ENCODE measurements at places on chromosomes 7 and 10.
A peak's percentile ranks its signal among the peaks of the same experiment; 100 is the strongest.

- DNase-seq, result no peak
Measured at GRCh38 chr10:121078036-121078435, 226.9 kb downstream of the WDR11 start.

DNA sequence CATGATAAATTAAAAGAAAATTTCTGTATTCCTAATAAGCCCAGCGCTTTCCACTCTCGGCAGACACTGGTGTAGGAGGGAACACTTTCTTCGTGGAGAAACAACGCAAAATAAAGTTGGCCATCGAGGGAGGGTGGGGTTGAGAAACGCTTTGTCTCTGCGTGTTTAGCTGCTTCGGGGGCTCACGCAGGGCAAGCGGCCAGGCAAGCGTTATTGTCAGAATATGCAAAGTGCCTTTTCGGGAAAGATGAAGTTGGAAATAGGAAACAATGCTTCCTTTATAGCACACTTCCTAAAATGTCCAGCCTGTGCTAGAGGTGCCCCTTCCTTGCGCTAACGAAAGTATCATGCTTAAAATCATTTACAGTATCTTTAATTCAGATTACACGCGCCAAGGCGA is 1.9 kb upstream of the EBF3 start:
- DNase-seq, result no peak

GRCh38 chr7:6338551-6339274 is 66.3 kb upstream of the CYTH3 start:
- DNase-seq, result no peak

DNA sequence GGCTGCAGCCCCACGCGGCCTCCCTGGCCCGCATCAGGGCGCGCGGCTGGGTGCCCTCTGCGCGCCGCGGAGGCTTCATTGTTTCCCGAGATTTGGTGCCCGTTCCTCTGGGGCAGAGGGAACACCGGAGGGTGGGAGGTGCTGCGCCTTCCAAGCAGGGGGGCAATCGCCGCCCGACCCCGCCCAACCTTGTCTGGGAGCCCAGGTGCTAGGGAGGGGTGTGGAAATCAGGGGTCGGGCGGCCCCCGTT is 1.0 kb upstream of the NRP1 start:
- DNase-seq, result no peak

DNA sequence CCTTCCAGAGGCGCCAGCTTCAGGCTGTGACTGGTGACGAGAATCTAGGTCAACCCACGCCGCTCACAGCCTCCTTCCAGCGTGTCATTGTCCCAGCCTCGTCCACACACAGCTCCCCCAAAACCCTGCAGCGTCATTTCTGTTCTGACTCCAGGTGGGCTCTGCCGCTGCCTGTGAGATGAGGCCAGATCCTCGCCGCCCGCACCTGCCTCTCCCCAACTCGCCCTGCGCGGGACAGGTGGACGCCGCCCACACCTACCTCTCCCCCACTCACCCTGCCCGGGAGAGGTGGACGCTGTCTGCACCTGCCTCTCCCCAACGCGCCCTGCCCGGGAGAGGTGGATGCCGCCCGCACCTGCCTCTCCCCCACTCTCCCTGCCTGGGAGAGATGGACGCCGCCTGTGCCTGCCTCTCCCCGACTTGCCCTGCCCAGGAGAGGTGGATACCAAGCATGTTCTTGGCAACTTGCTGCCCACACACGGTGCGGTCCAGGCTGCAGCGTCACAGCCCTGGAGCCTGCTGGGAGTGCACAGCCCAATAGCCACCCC is 32.0 kb upstream of the CFAP46 start:
- DNase-seq, result no peak

DNA sequence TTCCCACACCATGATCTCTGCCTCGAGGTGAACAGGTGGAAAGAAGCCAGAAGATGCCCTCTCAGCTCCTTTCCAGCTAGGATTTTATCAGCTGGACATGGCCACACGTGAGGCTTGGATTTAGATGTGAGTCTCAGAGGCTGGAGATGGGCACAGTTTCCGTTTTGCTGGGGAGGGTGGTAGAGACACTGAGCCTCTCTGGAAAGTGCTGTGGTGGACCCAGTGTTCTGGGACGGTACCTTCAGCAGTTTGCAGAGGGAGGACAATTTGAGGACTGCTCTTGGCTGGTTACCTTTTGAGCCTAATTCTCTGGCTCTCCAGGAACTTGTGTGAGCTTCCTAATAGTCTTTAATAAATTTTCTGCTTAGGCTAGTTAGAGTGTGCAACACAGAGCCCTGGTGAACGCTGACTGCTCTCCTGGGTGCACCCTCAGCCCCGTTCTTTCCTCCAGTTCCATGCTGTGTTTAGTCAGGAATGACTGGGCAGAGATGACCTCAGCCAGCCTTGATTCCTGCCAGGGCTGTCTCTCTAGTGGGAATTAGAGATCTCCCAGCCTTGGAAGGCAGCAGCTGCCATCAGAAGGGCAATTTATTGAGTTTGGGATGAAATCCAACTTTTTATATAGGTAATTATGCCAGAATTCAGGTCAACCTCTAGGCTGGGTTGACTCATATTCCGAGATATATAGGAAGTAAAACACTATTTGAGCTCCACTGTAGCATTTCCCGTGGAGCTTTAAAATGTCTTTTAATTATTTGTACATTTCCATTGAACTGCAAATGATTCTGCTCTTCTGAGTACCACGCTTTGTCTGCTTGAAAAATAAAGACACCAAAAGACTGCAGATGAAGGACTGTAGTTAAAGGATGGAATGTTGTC is 103.9 kb downstream of the GATA3 start:
- no peak for DNase-seq

GRCh38 chr10:18668026-18668425 is 8.8 kb downstream of the ARL5B start:
- DNase-seq, result no peak

GRCh38 chr10:73639286-73639685 is 2.0 kb downstream of the MYOZ1 start:
- no peak for DNase-seq

- DNase-seq, result peak; percentile 70
Measured at GRCh38 chr7:5677538-5678294, 103.7 kb downstream of the RNF216 start.

DNA sequence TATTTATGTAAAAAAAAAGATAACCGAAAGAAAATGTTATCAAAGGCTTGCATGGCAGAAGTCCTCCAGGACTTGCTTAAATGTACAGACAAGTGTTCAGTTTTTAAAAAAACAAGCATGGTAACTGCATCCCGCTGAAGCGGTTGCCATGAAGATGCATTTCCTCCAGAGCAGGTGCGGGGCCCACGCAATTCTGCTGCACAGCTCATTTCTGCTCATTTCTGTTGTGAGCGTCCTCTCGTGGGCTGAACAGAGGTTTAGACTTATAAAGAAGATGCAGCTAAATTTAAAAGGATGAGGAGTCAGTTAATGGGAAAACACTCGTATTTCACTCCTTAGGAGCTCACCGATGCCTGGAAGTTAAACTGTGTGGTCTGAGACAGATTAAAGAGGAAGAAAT is 247.6 kb downstream of the DNAJB6 start:
- peak; percentile 24 for DNase-seq

- DNase-seq, result peak; percentile 85
Measured at GRCh38 chr7:36677769-36678437, 46.4 kb downstream of the AOAH start.

DNA sequence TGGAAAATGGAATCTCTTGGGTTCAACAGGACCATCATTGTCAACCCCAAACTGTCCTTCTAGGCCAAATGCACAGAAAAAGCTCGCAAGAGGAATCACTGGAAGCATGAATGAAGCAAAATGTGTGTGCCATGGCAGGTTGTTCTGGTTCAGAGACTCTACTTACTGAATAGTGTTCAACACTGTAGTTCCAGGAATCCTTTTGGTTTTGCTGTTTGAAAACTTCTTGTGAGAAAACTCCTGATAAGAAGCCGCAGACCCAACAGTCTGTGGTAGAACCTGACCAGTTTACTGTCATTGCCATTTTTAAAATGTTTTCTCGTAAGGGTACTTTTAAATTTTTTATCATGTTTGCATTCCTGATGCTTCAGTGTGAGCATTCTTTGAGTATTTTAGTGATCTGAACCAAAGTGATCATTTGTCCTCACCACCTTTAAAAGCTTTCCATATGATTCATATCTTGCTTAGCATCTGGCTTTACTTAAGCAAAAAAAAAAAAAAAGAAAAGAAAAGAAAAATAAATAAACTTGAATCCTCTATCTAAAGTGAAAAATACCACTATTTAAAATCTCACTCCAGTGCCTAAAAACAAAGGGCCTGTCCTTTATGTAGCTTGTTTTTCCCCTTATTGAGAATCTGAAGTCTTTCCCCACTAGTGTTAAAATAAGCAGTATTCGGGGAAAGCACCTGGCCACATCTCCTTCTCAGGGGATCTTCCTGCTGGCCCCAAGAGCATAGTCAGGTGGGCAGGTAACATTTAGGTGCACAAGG is 92.4 kb downstream of the WNT2 start:
- no peak for DNase-seq

DNA sequence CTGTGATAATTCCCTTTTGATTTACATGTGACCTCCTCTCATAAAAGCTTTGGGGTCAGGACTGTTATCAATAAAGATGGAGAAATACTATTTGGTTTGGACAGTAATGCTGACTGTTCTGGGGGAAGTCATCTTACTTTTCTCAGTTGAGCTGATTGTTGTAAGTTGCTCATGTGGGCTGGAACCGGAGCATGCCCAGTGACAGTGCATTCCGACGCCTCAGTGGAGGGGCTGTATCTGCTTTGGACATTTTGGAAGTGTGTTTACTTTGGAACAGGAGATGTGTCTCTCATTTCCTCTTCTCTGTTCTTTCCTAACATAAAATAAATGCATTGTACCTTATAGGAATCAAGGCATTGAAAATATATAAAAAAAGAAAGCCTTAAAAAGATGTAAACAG is 30.1 kb downstream of the RBM33 start:
- DNase-seq, result no peak

- DNase-seq, result peak; percentile 61
Measured at GRCh38 chr7:30276203-30276900, 8.0 kb upstream of the ZNRF2 start.

DNA sequence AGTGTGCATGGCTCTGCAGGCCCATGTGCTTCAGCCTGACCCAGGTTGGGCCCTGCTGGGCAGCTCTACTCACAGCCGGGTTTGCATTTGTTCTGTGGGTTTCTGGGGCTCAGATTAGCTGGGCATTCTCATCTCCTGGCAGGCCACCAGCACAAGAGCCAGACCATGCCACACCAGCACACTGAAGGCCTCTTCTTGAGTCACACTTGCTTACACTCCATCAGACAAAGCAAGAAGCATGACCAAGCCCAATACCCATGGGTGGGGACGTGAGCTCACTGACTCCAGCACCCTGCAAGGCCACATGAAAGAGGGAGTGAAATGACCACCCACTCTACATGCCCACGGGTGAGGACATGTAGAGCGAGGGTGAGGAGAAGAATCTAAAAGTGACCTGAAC is 257.8 kb upstream of the PPP2R2D start:
- DNase-seq, result no peak

DNA sequence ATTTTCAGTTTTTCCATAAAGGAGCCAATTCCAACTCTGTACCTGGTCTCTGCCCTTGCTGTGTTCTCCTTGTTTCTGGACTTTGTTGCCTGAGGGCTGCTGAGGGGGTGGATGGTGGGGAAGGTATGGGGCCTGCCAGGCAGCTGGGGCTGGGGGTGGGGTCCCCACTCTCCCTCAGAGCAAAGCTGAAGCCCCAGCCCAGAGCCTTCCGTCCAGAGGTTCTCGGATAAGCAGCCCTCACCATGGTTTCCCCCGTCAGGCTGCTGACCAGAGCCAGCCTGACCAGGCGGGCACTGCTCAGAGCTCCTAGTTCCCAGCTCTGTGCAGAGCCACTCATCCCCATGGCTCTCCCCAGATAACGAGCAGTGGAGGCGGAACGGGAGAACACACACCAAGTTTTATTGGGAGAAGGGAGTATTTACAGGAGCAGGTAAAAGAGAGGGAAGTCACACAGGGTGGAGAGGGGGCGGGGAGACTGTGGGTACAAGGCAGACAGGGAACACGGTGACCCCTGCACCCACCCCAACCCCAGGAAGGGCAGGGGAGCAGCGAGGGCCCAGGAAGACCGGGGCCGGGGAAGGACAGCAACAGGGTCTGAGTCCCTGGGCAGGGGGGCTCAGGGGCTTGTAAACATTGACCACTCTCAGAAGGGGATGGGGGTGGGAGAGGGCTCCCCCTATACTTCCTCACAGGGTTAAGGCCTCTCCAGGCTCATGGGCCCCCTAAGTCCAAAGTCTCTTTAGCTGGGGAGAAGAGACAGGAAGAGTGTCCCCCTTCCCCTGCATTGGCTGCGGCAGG is 5.8 kb downstream of the GNB2 start:
- no peak for DNase-seq

- DNase-seq, result no peak
Measured at GRCh38 chr10:78436222-78436573, 402.5 kb downstream of the RPS24 start.

- DNase-seq, result no peak
Measured at GRCh38 chr10:116757246-116757645, 14.9 kb upstream of the HSPA12A start.

Data from activated CD4-positive, alpha-beta memory T cell treated with anti-CD3 and anti-CD28 coated beads for 36 hours (primary cell).